ENCODE measurements at places on chromosomes 4 and X. TPM values are rescaled to one million over a fixed set of nuclear protein-coding genes. Genes with fewer than 3 reads are reported as not detected.
A peak's percentile ranks its signal among the peaks of the same experiment; 100 is the strongest.

DNA sequence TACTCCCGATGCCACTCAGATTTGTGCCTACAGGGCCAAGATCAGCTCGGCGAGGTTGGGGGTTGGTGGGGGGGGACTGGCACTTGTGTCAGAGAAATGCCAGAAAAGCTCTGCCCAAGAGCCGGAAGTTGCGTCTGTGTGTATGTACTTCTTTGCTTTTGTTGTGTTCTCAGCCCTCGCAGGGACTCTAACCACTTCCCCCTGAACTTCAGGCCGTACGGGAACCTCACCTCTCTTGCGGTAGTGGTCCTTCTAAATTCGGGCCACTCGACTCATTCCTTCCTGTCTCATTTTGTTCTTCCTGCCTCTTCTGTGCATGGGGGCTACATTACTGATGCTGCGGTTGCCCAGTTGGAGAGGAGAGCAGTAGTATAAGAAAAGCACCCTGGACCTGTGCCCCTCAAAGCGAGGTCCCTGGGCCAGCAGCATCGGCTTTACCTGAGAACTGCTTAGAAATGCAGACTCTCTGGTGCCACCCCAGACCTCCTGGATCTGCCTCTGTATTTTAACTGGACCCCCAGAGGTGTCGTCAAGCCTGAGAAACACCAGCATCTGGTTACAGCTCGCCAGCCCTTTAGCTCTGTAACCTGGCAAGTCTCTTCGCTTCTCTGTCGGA is 146.3 kb upstream of the RPS6KA3 start:
- peak; percentile 15 for DNase-seq

The ENPP6 gene
- not detected for total RNA-seq

DNA sequence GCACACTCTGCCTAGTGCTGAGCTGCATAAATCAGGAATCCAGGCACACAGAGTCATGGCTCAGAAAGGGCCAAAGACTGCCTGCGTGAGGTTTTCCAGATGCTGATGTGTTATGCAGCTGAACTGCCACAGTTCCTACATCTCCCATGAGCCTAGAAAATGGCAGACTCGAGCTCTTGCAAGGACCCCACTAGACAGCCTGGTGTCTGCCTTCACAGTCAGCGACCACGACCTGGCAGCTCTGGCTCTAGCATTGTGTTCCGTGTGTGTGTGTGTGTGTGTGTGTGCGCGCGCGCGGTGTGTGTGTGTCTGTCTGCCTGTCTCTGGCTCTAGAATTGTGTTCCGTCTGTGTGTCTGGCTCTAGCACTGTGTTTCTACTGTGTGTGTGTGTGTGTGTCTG is 203.6 kb upstream of the AGTR2 start:
- DNase-seq: no peak

GRCh38 chr4:112251019-112251643 is 19.5 kb downstream of the AP1AR start:
- DNase-seq: no peak

- DNase-seq: no peak
Measured at GRCh38 chr4:86948276-86948675, 13.5 kb downstream of the AFF1 start.

GRCh38 chr4:151356510-151356909 is 31.1 kb upstream of the SH3D19 start:
- DNase-seq: no peak

The FHDC1 gene
- 0.38 TPM for total RNA-seq

The USP17L15 gene
- not detected for total RNA-seq

The NIPAL1 gene
- 0.25 TPM for total RNA-seq

DNA sequence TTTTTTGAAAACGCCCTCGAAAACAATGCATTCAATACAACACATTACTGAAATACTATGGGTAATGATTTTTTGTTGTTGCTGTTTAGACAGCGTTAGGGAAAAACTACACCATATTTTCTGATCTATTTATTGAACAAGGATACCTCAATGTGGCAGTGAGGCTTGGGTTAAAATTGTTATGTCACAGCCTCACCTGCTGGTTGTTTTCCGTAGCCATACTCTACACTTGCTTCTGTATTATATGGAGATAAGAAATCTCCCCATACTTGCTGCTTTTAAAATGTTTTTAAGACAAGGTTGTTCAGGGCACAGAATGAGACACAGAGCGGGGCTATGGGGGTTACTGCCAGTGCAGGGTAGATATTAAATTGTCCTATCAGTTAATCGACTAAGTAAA is 221.6 kb upstream of the FTHL17 start:
- DNase-seq: no peak

The CNKSR2 gene
- 0.47 TPM for total RNA-seq

DNA sequence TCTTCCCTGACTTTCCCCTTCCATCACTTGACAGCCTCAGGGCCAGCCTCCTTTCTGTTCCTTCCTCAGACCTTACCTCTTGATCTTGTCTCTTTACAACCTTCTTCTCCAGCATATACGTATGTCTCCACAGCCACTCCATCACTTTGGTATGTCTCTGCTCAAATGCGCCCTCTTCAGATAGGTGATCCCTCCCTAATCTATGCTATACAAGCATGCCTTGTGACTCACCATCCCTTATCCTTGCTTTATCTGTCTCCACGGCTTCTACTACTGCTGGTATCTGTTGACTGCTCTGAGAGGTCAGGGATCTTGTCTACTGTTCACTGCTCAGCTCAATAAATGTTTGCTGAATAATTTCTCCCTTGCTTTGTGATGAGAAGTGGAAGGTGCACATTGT is 9.0 kb downstream of the ARAP2 start:
- DNase-seq: no peak

The CXCL3 gene
- 0.30 TPM for total RNA-seq

Measured in left ventricle myocardium inferior (tissue), 1 donor.